AG09319 (cell line): ENCODE measurements at places on chromosomes 2 and 18.

GRCh38 chr2:133378928-133379549 is 189.2 kb downstream of the NCKAP5 start:
- no peak for DNase-seq

- DNase-seq: no peak
These were observed 532.7 kb upstream of the POU3F3 start for GRCh38 chr2:104321116-104321795.

- DNase-seq: no peak
These were observed 67.3 kb upstream of the CABLES1 start for GRCh38 chr18:23068011-23068410.

DNA sequence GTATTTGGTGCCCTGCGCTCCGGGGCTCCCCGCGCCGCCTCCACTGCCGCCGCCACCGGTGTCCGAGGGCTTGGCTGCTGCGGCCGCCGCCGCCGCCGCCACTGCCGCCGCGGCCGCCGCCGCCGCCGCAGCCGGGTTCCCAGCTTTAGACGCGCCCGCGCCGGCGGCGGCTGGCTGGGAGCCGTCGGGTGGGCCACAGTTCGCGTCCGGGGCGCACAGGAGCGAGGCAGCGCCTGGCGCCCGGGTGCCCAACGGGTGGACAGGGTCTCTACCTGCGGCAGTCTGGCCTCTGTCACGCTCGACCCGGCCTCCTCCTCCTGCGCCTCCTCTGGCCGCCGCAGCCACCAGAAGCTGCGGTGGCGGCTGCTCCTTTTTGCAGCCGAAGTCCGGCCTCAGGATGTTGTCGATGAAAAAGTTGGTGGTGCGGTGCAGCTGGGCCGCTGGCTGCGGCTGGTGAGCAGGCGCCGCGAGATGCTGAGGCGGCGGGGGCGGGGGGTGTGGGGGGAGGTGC is 951 bp downstream of the EN1 start:
- DNase-seq: no peak

- no peak for DNase-seq
These were observed 128.5 kb downstream of the KCNE4 start for GRCh38 chr2:223180463-223180862.
